ENCODE measurements at places on chromosomes 2 and 18. TPM values are rescaled to one million over a fixed set of nuclear protein-coding genes. Genes with fewer than 3 reads are reported as not detected.

DNA sequence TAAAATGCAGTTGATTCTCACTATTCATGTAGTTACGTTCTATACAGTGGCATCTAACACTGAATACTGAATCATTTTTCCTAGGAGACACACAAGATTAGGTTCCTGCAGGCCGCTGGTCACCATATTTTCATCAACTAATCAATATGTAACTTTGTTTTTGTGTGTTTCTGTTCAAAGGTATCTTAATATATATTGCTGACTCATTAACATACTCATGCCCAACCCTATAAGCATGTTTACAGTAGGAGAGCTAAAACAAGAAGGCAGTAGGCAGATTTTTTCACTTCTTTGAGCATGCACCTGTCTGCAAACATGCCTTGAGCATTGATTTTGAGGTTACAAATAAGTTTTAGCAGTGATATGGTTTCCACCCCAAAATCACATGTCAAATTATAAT is 30.3 kb upstream of the CNGA3 start:
- no peaks in the 10 kb centered on the region for H3K36me3 ChIP-seq
- no peak overlapping the region for H3K27ac ChIP-seq
- H3K4me3 ChIP-seq: no peak overlapping the region
- H3K27me3 ChIP-seq: no peaks in the 10 kb centered on the region

DNA sequence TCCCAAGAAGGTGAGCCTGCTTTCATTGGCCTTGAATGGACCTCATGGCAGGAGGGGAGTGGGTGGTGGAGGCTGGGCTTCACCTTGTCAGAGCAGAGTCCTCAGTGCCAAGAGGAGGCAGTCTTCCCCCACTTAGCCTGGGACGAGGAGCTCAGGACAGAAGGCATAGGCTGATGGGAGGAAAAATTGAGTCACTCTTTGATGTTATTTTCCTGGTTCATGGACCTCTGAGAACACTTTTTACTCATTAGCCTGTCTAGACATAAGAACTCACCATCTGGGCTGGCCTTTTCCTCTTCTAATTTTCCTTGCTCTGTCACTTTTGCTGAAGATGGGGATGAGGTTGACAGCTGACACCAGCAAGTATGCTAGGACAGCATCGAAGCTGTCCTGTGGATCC is 225.7 kb upstream of the TNP1 start:
- no peaks in the 10 kb centered on the region for H3K4me1 ChIP-seq
- no peak overlapping the region for H3K4me3 ChIP-seq
- no peak overlapping the region for H3K27ac ChIP-seq
- DNase-seq: no peak

The FIGN gene
- total RNA-seq: 8.0 TPM

The ATP8B1 gene
- total RNA-seq: 40.8 TPM

GRCh38 chr2:157414050-157414449 is 29.8 kb downstream of the CYTIP start:
- no peaks in the 10 kb centered on the region for H3K27me3 ChIP-seq
- H3K4me3 ChIP-seq: no peak overlapping the region
- H3K4me1 ChIP-seq: no peaks in the 10 kb centered on the region
- no peak for DNase-seq
- H3K36me3 ChIP-seq: no peaks in the 10 kb centered on the region

GRCh38 chr18:45106331-45106774 is 425.7 kb downstream of the SETBP1 start:
- no peak overlapping the region for H3K4me3 ChIP-seq
- no peak for DNase-seq
- no peaks in the 10 kb centered on the region for H3K27me3 ChIP-seq
- no peak overlapping the region for H3K27ac ChIP-seq
- no peaks in the 10 kb centered on the region for H3K36me3 ChIP-seq

Data from kidney (tissue), 22 donors.